ENCODE measurements at places on chromosomes 7 and 10.

DNA sequence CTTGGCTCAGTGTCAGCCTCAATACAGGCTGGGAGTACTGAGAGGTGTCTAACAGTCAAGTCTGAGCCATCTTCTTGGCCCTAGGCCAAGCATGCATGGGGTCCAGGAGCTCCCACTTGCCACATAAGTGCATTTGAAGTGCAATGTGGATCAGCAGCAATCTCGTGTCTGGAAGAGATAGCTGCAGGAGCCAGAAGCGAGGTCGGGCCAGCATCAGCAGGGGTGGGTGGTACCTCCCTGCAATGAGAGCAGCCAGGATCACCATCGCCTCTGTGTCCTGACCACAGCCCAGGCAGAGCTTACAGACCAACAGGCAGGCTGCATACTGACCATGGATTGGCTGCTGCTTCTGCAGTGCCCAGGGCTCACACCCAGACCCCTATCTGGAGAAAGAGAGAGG is 83.0 kb upstream of the CXCL12 start:
- DNase-seq, result no peak

DNA sequence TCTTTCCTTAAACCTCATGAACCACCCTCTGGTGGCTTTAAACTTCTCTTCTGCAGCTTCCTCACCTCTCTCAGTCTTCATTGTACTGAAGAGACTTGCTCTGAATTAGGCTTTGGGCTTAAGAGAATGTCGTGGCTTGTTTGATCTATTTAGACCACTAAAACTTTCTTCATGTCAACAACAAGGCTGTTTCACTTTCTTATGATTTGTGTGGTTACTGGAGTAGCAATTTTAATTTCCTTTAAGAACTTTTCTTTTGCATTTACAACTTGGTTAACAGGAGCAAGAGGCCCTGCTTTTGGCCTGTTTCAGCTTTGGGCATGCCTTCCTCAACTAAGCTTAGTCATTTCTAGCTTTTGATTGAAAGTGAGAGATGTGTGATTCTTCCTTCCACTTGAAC is 38.1 kb upstream of the CDHR3 start:
- no peak for DNase-seq

DNA sequence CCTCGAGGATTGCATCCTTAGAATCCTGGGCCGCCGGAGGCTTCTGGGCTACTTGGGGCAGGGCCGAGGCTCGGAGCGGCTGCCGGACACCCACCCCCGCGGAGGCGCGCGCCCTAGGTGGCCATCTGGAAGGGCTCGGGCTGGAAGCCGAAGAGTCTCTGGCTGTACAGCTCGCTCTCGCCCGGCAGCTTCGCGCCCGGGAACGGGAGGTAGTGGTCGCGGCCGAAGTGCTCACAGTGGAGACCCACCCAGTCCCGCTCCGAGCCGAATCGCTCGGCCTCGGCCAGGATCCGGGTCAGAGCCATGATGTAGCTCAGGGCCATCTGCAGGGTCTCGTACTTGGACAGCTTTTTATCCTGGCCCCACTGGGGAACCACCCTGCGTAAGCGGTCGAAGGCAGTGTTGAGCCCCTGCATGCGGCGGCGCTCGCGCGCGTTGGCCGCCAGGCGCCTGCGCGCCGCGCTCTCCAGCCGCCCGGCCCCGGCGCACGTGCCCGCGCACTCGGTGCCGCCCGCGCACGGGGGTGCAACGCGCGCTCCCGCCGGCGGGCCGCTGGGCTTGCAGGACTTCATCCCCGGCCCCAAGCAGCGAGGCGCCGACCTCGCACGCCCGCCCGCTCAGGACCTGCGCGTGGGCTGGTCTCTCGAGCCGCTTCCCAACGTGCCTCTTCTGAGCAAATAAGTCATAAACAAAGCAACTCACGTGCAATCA is 652 bp downstream of the ATOH7 start:
- peak; percentile 6 for DNase-seq

- DNase-seq, result no peak
These were observed 52.3 kb upstream of the DPYSL4 start for GRCh38 chr10:132134241-132135052.

GRCh38 chr10:2619472-2619871 is 447.9 kb upstream of the PFKP start:
- peak; percentile 28 for DNase-seq

DNA sequence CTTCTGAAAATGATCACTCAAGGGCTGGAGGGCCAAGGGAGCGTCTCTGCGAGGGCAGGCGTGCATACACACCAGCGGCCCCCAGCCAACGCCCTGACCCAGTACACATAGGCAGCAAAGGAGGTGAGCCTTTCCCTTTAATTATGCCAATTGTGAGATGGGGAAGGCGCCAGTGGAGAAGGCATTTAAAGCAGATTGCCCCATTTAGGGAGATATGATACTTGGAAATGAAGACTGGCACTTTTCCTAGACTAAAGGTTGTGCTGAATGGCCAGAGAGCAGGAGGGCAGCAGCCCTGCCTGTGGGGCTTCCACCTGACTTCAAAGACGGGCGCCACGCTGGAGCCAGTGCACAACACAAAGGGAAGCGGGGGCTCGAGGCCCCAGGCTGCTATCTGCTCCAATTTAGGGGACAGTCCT is 24.1 kb downstream of the HIPK2 start:
- no peak for DNase-seq

- DNase-seq, result no peak
These were observed 38.0 kb upstream of the GNA12 start for GRCh38 chr7:2882111-2882510.

DNA sequence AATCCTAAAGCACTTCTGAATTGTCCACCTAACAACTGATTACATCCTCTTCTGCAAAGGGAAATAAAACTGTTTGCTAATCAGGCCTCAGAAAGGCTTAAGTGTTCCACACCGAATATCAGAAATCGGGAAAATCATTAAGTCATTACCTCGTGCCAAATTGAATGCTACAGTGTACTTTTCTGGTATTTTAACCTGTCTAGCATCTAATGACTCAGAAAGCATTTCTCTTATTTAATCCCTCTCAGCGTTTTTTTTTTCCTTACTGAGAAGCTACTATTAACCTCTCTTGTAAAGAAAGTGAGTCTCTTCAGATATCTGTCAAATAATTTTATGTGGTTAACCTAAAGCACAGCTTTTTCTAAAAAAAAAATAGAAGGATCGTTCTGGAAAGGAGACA is 28.6 kb downstream of the VIM start:
- no peak for DNase-seq

- DNase-seq, result no peak
These were observed 22.3 kb downstream of the BZW2 start for GRCh38 chr7:16668049-16668858.

GRCh38 chr10:129932182-129932581 is 31.9 kb downstream of the EBF3 start:
- DNase-seq, result no peak

GRCh38 chr10:110392121-110392520 is 87.4 kb upstream of the SMNDC1 start:
- DNase-seq, result no peak

GRCh38 chr10:1209355-1209979 is 153.3 kb downstream of the WDR37 start:
- no peak for DNase-seq

DNA sequence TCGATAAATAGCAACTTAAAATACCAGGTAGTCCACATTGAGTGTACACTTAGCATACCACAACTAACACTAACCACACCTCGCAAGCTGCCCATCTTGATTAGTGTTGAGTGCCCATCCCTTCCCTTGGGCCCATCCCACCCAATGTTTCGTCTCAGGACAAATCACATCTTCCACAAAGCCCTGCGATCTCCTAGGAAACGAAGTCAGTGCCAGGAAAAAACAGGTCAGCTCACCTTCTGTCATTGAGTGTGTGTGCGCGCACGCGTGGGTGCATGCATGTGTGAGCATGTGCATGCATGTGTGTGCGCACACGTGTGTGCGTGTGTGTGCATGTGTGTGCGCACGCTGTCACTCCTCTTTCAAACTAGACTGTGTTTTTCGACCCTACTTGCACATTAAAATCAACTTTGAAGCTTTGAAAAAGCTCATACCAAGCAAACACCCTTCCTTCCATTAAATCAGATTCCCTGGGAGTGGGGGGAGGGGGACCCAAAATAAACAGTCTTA is 48.8 kb upstream of the OPALIN start:
- no peak for DNase-seq

DNA sequence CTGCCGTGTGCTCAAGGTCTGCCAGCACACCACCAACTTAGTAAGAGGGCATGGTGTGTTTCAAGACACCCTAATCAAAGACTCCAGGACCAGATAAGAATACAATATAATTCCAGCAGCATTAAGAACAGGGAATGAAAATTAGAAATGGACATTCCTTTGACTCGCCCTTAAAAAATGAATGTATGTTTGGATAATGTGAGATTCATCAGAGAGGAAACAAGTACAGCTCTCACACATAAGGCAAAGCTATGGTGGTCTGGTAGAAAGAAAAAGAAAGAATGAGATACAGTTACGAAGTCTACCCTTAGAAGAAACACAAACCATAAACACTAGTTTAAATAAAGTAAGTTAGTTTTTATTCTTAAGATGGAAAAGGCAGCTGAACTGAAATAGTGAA is 174.8 kb upstream of the ANK3 start:
- DNase-seq, result no peak

GRCh38 chr10:112376396-112376790 is 2.5 kb downstream of the ACSL5 start:
- no peak for DNase-seq

DNA sequence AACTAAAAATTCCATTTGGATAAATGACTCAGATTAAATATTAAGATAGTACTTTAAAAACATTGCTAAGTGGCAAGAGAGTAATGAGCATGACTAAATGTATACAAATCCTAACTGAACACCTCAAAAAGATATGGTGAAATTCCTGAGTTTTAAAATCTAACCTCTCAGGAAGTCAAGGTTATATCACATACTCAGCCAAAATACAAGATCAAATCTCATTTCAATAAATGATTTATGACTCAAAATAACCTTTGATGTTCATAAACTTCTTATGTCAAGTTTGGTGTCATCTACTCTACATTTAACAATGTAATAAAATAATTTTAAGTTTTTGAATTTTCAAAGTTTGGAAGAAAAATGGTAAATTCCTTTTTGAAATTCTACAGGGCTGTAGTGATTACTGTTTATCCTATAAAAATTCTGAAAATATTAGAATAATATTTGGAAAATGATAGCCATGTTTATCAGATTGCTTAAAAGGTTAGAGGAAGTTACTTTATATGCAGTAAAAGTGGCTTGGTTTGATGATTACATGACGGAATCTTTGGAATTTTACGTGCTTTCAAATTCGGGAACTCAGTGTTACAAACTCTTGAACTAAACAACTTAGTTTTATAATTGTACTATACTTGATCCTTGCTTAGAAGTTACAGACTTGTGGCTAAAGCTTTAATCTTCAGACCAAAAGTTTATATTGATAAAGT is 43.7 kb downstream of the ASZ1 start:
- DNase-seq, result no peak

DNA sequence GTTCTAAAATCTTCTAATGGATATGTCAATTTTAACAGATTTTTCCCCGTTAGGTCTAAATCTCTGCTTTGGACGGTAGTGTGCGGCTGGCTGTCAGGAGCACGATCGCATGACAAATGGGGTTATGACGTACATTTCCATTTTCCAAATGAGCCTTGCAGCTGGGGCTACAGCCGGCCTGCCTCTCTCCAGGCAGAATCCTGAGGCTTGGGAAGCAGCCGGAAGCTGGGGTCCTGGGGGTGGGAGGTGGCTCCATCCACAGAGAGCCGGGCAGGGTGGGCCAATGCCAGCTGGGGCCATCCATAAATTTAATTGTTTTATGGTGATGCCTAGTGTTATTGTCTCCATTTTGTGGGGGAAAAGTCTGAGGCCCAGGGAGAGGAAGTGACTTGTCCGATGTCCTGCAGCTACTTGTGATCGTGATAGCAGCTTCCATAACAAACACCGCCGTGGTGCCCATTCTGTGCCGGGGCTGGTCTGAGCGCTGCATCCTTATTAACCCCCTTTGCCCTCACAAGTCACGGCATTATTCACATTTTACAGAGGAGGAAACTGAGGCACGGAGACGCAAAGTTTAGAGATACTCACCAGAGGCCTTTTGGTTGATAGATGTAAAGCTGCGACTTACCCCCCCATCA is 53.0 kb upstream of the EBF3 start:
- DNase-seq, result no peak

- no peak for DNase-seq
These were observed 346.8 kb upstream of the ETV1 start for GRCh38 chr7:14336256-14336655.

DNA sequence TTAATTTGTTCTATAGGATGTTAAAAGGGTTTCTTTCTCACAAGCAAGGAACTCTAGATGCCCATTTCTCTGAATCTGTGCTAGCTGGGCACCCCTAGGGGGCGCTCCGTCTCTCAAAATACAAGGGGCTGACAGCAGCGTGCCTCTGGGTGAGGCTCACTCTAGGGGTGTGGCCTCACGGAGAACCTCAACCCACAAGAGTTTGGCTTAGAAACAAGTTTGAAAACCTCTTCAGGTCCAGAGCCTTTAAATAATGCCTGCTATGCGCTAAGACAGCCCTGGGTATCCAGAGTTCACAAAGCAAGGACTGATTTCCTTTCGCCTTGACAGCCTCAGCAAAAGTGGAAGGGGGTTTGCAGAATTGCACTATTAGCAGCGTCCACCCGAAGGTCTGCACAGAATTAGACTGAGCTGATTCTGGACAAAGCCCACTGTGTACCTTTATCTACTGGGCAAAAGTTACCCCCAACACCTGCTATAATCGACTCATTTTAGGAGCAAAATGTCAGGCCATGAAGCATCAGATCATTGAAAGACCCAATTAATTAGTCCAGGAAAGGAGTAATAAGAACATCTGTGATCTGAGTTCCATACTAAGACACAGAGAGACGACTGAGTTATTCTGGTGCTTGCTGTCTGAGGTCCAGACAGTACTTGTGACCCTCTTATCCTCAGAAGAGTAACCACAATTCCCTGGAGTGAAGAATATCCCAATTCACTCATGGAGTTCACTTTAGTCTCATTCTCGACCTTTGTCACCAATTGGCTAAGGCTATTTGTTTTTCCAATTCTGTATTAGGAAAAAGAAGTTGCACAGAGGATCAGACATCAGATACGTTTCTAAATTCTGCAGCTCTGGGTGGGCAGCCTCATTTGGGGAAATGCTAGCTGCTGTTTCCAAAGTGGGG is 574 bp upstream of the CPED1 start:
- peak; percentile 43 for DNase-seq

DNA sequence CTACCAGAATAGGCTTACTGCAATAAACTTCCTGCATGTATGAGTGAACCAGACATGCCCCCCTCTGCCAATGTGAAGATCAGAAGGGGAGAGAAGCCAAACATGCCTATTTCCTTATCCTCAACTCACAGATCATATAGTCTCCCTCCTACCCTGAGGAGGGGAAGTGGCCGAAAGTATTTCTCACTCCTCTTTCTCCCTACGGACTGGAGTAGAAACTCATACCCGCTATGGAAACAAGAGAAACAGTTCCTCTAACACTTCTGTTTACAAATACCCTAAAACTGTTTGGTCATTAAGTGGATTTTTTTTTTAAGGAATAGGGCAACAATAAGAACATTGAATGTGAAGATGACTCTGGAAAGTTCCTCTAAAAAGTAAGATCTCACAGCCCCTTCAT is 31.4 kb downstream of the CCNJ start:
- no peak for DNase-seq

DNA sequence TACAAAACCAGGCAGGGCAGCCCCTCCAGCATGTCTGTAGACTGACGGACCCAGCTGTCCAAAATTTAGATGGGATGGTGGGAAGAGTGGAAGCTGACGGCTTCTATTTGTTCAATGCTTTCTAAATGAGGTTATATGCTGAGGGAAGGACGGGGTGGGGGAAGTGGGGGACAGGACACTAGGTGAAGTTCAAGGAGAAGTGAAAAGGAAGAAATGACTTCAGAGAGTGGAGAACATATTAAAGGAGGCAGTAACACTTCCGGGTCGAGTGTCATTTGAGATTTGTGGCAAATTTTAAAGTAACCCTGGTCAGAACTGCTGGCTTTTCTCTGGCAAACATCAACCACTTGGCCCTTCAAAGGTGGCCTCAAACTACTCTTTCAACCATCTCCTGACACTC is 9.4 kb downstream of the PIP4K2A start:
- no peak for DNase-seq

Data from NCI-H2081 treated with DMSO at 0.1 percent for 48 hours (cell line).